Muscle of leg (tissue), 16 donors: ENCODE measurements at places on chromosomes 4 and X.

GRCh38 chr4:158176108-158176507, 3.3 kb upstream of the GASK1B start:
- DNase-seq: no peak

DNA sequence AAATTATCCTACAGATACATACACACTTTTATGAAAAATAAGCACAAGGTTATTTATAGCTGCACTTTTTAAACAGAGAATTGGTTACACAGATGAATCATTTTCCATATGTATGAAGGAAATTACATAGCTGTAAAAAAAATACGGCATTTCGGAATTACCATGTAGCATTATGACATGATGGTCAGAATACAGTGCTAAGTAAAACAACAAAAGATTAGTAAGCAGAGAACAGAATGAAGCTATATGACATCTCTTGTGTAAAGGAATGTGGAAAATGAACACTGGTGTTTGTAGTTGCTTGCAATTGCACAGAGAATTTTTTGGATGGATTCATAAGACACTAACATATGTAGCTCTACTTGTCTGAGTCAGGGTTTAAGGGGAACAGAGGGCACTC, 1222.0 kb upstream of the PRKX start:
- DNase-seq: no peak

- DNase-seq: no peak
These were observed 49.9 kb upstream of the CPEB2 start for GRCh38 chr4:14952352-14952751.

DNA sequence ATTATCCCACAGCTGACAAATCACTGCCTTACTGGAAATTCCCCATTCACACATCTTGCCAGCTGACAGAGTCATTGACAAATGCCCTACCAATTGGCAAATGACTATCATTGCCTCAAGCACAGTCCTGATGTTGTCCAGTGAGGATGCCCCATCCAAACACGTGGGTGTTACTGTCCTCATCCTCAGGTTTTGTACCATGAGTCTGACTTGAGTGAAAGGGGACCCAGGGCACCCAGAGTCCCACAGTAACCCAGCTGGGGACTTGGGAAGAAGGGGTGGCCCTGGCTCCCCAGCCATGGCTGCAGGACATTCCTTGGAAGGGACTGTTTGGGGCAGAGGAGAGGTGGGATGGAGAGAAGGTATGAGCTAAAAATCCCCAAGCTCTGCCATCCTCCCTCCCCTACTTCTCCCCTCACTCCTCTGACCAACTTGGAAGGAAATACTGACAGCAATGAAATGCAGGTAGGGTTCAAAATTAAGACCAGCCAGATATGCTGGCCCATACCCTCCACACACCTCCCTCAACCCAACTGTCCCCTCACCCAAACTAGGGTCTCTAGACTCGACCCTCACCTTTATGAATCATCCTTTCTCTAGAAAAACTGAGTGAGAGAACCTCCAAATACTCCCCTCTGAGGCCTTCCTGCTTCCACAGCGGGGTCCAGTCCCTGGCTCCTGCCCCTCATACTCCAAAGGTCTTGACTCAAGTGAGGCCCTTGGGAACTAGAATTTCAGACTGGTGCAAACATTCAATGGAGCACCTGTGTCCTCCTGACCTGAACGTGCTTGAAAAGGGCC, 5.1 kb downstream of the TIMP1 start:
- no peak for DNase-seq
